HTR-8/SVneo (cell line): ENCODE measurements at places on chromosomes 2 and 18.

- no peak for DNase-seq
Observed at GRCh38 chr2:75065402-75066008, 107.1 kb downstream of the POLE4 start.

DNA sequence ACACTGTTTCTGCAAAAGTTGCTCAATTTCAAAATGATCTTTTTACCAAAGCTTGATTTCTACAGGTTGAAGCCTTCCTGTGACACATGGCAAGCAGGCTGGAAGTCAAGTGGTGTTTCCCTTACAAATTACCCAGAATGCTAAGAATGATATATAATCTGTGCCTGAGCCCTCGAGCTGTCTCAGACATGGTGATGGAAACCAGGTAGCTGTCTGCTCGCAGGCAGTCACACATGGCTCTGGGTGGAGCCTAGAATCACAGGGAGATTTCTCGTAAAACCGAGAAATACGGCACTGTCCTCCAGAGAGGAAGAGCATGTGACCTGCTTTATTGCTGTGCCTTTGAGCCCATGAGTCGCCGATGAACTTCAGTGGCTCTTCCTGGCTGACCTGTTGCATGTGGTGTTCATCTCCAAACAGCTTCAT lies 392.9 kb downstream of the ZNF521 start:
- no peak for DNase-seq

GRCh38 chr2:147829106-147829505 lies 15.7 kb upstream of the ACVR2A start:
- peak; percentile 21 for DNase-seq

- no peak for DNase-seq
Observed at GRCh38 chr2:174074831-174075230, 109.7 kb upstream of the SP3 start.

- DNase-seq, result peak; percentile 10
Observed at GRCh38 chr2:143162123-143162837, 33.1 kb downstream of the ARHGAP15 start.

DNA sequence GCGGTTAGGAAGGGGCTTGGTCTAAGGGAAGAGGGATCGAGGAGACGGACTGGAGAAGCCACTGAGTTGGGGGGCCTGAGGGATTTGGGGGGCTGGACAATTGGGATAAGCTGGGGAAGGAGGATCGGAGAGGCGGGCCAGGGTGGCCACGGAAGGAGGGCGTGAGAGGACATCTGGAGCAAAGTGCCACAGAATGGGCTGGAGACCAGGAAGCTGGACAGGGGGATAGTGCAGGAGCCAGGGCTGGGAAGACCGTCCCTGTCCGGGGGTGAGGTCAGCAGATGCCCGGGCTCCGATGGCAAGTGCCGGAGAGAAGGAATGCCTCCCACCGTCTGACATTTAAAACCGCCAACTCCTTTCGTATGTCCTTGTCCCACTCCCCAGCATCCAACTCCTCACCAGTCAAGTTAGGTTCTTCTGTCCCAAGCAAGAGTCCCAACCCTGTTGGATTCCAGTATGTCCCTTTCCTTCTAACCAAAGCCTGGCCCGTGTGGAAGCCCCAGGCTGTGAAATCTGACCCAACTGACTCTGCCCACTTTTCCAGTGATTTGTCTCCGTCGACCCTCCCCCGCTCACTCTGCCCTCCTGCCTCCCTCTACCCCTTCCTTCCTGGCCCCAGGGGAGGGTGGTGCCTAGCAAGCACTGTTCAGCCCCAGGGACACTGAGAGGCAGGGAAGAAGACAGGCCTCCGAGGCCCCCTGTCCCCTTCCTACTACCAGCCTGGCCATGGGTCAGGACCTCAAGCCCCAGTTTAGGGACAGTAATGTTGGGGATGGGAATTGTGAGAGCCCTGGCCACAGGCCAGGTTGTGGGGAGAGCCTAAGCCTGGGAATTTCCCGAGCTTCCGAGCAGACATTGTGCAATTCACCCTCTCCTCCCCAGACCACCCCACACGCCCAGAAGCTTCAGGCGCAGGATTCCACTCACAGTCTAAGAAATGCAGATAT lies 31.5 kb upstream of the TMBIM1 start:
- peak; percentile 83 for DNase-seq

- no peak for DNase-seq
Observed at GRCh38 chr2:134657650-134658250, 61.0 kb downstream of the TMEM163 start.

DNA sequence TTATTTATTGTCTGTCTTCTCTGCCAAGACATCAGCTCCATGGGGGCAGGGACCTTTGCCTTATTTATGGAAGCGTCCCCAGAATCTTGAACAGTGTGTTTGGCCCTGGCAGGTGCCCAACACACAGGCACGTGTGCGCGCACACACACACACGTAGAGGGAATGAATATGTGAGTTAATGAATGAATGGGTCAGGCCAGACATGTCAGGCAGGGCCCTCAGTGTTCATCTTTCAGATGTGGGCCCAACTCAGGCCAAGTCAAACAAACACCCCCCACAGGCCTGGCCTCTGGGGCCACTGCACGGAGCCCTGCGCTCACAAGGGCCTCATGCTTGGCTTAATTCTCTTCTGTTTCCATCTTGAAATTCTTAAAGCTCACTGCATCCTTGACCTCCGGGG lies 54.1 kb downstream of the DYSF start:
- no peak for DNase-seq
